ENCODE measurements at places on chromosomes 6 and 20. TPM values are rescaled to one million over a fixed set of nuclear protein-coding genes. Genes with fewer than 3 reads are reported as not detected.

- DNase-seq: no peak
Measured at GRCh38 chr6:74891349-74891831, 314.5 kb downstream of the COL12A1 start.

DNA sequence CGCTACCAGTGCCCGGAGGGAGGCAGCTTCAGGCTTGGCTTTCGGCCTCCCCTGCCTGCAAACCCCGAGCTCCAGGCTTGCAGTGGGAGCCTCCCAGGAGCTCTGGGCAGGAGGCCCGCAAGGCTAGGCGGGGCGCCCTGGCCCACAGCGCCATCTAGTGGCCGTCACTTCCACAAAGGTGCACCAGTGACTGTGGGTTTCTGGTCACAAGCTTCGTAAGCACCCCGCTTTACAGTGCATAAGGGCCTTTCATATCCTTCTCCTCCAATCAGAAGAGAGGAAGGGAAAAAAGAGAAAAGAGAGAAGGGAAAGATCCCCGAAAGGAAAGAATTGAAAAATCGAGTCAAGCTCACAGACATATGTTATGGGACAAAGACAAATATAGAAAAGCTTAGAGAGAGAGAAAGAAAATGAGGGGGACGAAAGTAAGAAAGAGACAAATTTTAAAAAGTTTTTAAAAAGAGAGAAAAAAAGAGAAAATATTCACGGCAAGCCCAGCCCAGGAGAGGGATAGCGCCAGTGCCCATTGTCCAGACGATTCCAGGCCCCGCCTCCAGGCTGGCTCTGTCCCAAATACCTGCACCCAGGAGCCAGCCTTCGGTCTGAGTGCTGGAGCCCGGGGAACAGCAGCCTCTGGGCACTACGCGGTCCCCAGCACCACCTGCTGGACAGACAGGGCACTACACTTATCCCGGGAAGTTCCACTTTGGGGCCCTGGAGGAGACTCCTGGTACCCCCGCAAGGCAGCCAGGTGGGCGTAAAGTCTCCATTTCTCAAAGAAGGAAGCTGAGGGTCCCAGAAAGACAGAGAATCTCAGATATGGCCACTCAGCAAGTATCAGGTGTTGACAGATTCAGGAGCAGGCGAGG, 207.1 kb downstream of the PREX1 start:
- peak; percentile 83 for DNase-seq

DNA sequence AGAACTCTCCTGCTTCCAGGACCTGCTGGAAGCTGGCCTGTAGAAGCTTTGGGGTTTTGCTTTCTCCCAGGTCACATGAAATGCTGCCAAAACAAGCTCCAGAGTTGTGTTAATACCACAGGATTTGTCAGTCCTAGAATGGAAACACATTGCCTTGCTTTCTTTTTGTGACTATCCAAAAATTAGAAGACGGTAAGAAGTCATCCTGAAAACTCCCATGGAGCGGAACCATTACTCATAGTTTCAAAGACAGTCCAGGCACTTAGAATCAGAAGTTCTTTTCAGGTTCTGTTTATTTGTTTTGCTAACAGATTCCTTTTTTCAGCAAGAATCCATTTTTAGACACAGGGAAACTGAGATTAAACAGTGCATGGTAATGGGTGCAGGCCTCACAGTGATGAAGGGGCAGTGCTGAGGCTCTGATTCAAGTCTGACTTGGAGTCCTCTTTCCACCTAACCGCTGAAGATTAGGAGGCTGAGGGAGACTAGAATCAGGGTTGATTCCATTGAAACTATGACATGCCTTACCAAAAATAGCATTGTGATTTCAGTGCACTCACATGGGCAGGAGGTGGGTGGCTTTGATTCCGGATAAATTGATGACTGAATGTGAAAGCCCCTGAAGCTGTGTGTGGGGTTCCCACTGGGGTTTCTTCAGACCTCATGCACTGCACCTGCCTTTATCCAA, 72.2 kb upstream of the NAA20 start:
- no peak for DNase-seq

- DNase-seq: no peak
Measured at GRCh38 chr6:166862978-166863530, 93.3 kb downstream of the RNASET2 start.

GRCh38 chr6:106579281-106579680, 50.0 kb downstream of the RTN4IP1 start:
- no peak for DNase-seq

DNA sequence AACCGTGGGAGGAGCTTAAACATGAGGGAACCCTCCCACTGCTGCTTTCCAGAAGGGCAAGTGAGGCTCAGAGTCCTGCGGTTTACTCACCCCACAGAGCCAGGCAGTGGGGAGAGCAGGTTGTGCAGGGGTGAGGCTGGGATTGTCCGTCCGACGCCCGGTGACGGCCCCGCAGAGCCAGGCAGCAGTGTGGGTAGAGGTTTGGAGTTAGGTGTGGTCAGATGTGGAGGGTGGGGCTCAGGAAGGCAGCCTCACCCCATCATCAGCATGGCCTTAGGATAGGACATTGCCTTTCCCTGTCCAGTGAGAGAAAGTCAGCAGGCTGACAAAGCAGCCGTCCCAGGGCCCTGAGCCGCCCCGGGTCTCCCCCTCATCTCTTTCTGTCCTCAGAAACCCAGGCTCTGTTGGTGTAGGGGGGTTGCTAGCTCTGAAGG, 234.6 kb downstream of the DLL1 start:
- no peak for DNase-seq

DNA sequence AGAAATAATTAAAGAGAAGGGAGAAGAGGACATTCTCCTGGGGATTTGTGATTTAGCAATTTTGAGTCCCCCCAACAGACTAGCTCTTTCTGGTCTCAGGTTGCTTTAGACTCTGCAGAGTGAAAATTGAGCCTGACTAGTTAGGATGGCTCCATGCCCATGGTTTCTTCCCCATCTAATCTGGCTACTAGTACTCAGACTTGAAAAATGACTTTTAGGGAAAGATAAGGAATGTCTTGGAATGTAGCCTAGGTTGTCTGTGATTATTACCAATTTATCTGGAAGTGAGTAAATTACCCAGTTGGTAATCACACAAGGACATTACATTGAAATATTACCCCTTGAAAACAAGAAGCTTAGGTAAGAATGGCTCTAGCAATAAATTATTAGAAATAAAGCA, 4.2 kb downstream of the BEND6 start:
- no peak for DNase-seq

DNA sequence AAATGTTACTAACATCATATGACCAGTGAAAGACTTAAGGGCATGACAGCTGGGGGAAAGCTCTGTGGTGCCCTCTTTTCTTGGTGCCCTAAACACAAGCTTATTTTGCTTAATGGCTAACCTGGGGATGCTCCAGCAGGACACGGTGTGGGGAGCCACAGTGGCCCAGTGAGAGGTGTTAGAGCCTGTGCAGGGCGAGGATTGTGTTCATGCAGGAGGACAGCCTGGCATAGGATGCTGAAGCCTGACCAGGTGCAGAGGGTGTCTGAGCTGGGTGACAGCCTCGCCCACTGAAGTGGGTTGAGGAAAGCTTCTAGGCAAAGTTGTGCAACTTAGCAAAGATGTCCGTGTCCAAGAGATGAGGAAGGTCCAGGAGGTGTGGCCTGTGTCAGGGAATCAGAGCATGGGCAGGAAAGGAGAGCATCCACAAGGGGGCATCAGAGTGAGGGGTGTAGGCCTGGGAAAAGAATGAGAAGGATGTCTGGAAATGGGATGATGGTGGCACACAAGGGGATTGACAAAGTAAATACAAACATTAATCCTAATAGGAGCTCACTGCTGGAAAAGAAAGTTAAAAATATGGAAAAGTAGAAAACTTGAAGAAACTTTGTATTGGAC, 33.9 kb downstream of the SLC17A4 start:
- DNase-seq: peak; percentile 57

GRCh38 chr20:19813846-19814640, 56.0 kb downstream of the RIN2 start:
- DNase-seq: no peak

CASS4 gene
- 0.26 TPM for polyA plus RNA-seq

HLA-DQB1 gene
- polyA plus RNA-seq: 2.4 TPM

- DNase-seq: no peak
Measured at GRCh38 chr6:46555129-46555528, 63.9 kb upstream of the RCAN2 start.

- DNase-seq: no peak
Measured at GRCh38 chr6:142361779-142362750, 60.3 kb downstream of the ADGRG6 start.

DNA sequence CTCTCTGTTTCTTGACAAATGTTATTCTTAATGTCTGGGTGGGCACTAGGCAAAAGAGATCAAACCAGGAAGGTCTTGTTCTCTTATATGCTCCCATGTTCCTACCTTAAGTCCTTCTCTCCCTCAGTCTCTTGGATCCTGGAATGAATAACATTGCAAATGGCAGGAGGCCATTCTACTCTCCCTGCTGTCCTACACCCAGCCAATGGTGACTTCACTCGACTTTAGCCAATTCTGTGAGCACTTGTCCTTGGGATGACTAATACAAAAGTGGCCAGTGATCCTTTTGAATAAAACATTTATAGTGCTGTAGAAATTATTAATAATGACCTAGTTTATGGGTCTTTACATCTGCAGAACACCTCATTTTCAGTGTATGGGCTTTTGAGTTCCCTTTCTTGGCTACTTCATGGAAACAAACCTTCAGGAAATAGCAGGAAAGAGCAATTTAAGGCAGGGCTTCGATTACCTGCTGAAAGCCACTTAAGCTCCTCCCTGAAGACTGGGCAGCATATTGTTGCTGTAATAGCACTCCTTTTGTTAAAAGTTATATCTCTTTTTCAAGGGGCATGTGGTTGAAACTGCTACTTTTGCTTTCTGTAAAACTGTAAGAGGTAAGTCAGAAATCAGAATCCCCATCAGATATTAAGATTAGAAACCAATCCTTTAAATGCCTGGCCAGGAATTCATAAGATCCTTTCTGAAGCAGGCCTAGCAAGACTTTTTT, 10.5 kb downstream of the OTOR start:
- no peak for DNase-seq

- DNase-seq: no peak
Measured at GRCh38 chr20:53262365-53262764, 290.2 kb downstream of the TSHZ2 start.

- peak; percentile 82 for DNase-seq
Measured at GRCh38 chr6:3751730-3752530, 417 bp upstream of the PXDC1 start.

POU3F2 gene
- not detected for polyA plus RNA-seq

BPIFA1 gene
- polyA plus RNA-seq: not detected

DNA sequence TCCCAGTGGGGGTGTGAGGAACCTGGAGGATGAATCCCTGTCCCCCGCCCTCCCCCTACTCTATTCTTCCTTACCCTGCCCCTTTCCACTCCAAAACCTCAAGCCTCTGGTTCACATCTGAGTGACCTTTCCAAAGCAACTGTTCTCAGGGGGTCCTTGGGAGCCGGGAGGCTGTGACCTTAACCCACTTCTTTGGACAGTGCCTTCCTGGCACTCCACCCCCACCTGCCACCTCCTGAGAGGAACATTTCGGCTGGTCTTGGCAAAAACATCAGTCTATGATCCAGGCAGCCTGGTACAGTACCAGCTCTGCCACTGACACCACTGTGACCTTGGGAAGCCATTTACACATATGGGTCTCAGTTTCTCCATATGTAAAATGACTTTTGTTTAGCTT, 121.7 kb downstream of the MRPL14 start:
- DNase-seq: no peak

KCTD20 gene
- 9.5 TPM for polyA plus RNA-seq

- DNase-seq: no peak
Measured at GRCh38 chr20:10433014-10433622, 904 bp downstream of the MKKS start.

DNA sequence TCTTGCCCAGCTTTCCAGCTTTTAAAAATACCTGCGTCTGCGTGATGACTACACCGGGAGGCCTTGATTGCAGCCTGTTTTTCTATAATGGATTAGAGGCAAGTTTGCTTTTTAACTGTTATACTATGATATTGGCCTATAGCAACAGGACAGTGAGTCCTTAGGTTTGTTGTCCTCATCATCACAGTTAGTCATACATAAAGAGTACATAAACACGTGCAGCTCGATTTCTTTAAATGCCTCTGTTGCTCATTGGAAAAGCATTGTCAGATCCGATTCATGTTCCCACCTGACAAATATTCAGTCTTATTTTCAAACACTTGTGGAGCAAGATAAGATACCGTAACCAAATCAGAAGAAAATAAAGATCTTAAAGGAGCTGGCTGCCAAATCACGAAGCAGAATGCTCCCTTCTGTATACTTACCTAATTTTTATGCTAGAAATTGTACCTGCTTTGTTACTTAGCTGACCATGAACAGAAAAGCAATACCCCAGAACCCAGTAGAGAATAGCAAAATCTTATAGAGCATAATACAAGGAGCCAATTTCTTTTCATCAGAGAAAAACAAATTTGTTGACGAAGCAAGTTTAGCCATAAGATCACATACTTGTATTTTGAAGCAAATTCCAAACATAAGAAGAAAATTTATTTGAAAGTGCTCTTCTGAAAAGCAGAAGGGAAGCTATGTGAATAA, 100.4 kb downstream of the TMEM200A start:
- no peak for DNase-seq

GRCh38 chr20:51423290-51423667, 119.2 kb downstream of the NFATC2 start:
- no peak for DNase-seq

ASIP gene
- polyA plus RNA-seq: 0.62 TPM

MYBL2 gene
- polyA plus RNA-seq: 1.9 TPM

DNA sequence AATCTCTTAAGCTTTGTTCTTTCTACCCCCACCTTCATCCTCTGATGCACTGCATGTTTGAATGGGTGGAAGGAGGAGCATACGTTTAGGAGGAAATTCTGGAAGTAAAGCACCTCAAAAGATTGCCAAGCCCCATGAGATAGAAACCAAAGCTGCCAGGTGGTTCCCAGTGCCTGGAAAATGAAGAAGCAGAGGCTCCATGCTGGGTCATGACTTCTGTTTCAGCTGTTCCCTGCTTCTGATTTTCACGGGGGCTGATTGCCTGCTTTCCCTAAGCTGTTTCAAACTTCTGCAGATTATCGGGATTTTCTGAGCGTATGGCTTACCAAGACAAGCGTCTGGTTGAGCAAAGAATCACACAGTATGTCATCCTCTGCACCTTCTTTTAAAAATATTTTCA, 87.5 kb upstream of the SYNDIG1 start:
- DNase-seq: peak; percentile 13

STX11 gene
- polyA plus RNA-seq: 2.2 TPM
